ENCODE measurements at places on chromosomes 11 and 22. TPM values are rescaled to one million over a fixed set of nuclear protein-coding genes. Genes with fewer than 3 reads are reported as not detected.

Gene SLC39A13
- total RNA-seq, result 11.1 TPM

Gene BIRC3
- total RNA-seq, result 1.6 TPM

Gene FDXACB1
- 1.1 TPM for total RNA-seq

Gene TSSK2
- not detected for total RNA-seq

Gene RFPL2
- total RNA-seq, result not detected

Gene ALDH3B2
- not detected for total RNA-seq

DNA sequence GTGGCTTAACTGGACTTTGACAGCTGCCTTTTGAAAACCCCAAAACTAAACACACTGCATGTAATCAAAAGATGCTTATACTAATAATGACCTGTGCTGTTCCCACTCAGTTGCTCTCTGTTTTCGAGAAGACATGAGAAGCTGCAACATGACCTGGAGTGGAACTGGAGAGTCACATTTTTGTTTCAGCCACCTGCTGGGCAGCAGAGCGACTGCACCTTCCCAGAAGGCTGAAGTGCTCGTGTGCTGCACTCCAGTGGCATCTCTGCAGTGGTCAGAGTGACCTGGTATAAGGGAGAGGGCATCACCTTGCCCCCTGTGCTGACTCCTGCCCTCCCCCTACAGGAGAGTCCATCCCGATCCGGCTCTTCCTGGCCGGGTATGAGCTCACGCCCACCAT lies 8.6 kb downstream of the THYN1 start:
- H3K27ac ChIP-seq, result no peak overlapping the region
- peaks cover 7% of the 10 kb centered on the region for H3K36me3 ChIP-seq
- no peaks in the 10 kb centered on the region for H3K27me3 ChIP-seq

DNA sequence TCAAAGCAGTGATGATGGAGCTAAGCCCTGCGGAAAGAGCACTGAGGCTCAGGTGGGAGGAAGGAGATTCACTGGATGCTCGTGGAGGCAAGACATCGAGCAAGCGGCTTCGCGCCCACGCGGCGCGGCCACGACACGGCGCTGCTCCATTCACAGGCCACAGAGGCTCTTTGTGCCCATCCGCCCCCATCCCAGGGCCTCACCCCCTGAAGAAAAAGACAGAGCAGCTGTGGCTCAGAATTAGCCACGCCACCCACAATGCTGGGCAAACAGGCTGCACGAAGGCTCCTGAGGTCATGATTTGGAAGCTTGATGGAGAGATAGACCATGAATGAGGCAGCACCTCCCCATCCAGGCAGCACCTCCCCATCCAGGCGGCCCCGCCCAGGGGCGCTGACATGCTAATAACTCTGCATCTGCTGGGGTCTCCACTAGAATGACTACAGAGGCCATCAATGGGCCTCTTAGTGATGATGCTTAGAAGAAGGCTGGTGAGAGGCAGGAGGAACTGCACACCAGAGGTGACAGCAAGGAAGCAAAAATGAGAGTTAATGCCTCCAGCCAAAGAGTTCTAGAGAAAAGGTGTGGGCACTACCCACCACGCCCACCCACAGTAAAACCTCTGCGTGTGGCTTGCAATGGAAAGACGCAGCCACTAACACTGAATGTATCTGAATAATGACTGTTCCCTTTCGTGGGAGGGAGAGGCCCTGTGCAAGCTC lies 43.5 kb downstream of the MYH9 start:
- H3K27ac ChIP-seq, result peak overlapping the region; percentile 33
- no peak for DNase-seq
- H3K27me3 ChIP-seq, result no peaks in the 10 kb centered on the region
- peaks cover 61% of the 10 kb centered on the region for H3K4me1 ChIP-seq
- H3K36me3 ChIP-seq, result peaks cover 15% of the 10 kb centered on the region

DNA sequence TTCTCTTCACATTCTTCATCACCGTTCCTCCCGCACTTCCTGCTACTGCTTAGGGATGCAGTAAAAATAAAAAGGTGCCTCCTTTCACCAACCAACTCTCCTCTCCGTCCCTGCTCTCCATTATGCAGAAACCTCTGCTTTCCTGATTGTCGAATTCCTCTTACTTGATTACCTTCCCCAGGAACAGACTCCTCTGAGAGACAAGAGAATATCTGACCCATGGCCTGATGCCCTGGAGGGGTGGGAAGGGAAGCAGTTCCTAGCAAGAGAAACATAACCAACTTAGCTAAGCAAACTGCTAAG lies 80.9 kb downstream of the TRIM29 start:
- no peaks in the 10 kb centered on the region for H3K27me3 ChIP-seq
- no peak overlapping the region for H3K27ac ChIP-seq

- no peaks in the 10 kb centered on the region for H3K27me3 ChIP-seq
- no peak overlapping the region for H3K4me3 ChIP-seq
- H3K36me3 ChIP-seq, result no peaks in the 10 kb centered on the region
- no peaks in the 10 kb centered on the region for H3K4me1 ChIP-seq
- no peak for DNase-seq
These were observed 61.1 kb downstream of the IRAG1 start for GRCh38 chr11:10632483-10632882.

DNA sequence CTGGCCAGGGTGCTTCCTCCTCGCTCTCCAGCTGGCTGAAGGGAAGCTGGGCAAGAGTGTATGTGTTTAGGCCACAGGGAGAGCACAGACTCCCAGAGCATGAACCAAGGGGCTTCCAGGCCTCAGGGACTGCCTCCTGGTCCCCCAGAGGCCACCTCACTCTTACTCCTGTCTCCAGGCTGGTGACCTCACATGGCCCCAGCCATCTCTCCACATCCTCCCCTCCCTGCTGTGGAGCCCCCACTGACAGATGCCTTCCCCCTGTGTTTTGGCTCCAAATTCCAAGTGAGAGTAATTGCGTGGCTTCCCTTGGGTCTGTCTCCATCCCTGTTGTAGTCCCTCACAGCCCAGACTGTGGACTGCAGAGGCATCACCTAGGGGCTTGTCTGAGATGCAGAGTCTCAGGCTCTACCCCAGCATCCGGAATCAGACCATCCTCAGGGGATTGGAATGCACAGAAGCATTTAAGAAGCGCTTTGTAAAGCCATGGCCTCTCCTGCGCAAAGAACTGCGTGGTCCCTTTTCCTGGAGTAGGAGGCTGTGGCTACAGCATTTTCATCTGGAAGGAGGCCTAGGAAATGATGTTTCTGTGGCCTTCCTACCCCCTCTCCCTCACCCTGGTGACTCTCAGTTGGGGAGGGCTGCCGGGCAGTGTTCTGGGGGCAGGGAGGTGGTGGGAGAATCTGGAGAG lies 91.1 kb downstream of the ATXN10 start:
- DNase-seq, result no peak
- H3K27me3 ChIP-seq, result no peaks in the 10 kb centered on the region
- no peak overlapping the region for H3K4me3 ChIP-seq

DNA sequence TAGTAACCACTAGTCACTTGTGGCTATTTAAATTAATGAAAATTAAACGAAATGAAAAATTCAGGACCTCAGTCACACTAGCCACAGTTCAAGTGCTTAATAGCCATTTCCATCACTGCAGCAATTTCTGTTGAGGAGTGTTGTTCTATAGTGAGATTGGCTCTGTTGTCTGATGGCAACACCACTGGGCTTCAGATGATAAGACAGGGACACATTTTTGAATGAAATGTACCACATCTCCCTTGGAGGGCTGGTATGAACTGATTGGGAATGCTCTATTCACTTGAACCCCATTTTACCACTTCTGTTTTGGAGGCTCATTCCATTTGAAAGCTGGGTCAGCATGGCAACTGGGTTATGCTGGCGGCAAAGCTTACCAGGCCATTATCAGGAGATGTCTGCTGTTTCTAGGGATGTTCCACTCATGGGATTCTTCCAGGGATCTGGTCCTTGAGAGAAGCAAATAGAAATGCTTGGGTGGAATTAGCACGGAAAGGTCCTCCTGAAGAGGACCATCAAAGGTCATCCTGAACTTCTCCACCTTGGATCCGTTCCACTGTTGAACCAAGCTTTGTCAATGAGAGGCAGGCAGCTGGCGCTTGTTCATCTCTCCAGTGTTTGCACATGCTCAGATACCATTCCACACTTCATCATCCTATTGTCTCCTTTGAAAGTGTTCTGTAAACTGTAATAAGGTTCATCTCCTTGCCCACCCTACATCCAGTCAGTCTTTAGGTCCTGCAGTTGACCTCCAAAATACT lies 7.6 kb downstream of the AMOTL1 start:
- peak; percentile 37 for DNase-seq
- no peak overlapping the region for H3K4me3 ChIP-seq
- H3K27me3 ChIP-seq, result no peaks in the 10 kb centered on the region
- H3K4me1 ChIP-seq, result no peaks in the 10 kb centered on the region

- H3K36me3 ChIP-seq, result no peaks in the 10 kb centered on the region
- H3K27me3 ChIP-seq, result no peaks in the 10 kb centered on the region
- H3K4me3 ChIP-seq, result peak overlapping the region; percentile 93
- DNase-seq, result peak; percentile 43
- H3K27ac ChIP-seq, result peak overlapping the region; percentile 84
These were observed 697 bp upstream of the PAFAH1B2 start for GRCh38 chr11:117143390-117143789.

GRCh38 chr11:34840736-34841386 lies 75.3 kb downstream of the APIP start:
- no peak overlapping the region for H3K4me3 ChIP-seq
- no peaks in the 10 kb centered on the region for H3K4me1 ChIP-seq
- H3K36me3 ChIP-seq, result no peaks in the 10 kb centered on the region
- H3K27ac ChIP-seq, result no peak overlapping the region

GRCh38 chr11:73017024-73017751 lies 124.9 kb downstream of the FCHSD2 start:
- H3K36me3 ChIP-seq, result no peaks in the 10 kb centered on the region
- no peak overlapping the region for H3K27ac ChIP-seq
- no peak for DNase-seq
- no peaks in the 10 kb centered on the region for H3K4me1 ChIP-seq
- no peaks in the 10 kb centered on the region for H3K27me3 ChIP-seq

- no peak overlapping the region for H3K4me3 ChIP-seq
- peaks cover 7% of the 10 kb centered on the region for H3K27me3 ChIP-seq
- H3K36me3 ChIP-seq, result no peaks in the 10 kb centered on the region
- DNase-seq, result no peak
- no peak overlapping the region for H3K27ac ChIP-seq
- no peaks in the 10 kb centered on the region for H3K4me1 ChIP-seq
These were observed 51.4 kb downstream of the GRIK4 start for GRCh38 chr11:120562806-120563425.

GRCh38 chr11:30392221-30392784 lies 69.4 kb downstream of the ARL14EP start:
- H3K27me3 ChIP-seq, result no peaks in the 10 kb centered on the region
- H3K4me1 ChIP-seq, result no peaks in the 10 kb centered on the region
- no peak overlapping the region for H3K27ac ChIP-seq
- peak overlapping the region; percentile 9 for H3K4me3 ChIP-seq
- no peaks in the 10 kb centered on the region for H3K36me3 ChIP-seq

- H3K27me3 ChIP-seq, result no peaks in the 10 kb centered on the region
- no peak overlapping the region for H3K27ac ChIP-seq
- H3K4me1 ChIP-seq, result no peaks in the 10 kb centered on the region
- no peaks in the 10 kb centered on the region for H3K36me3 ChIP-seq
- H3K4me3 ChIP-seq, result no peak overlapping the region
These were observed 530.5 kb upstream of the CCDC90B start for GRCh38 chr11:83816572-83817187.

DNA sequence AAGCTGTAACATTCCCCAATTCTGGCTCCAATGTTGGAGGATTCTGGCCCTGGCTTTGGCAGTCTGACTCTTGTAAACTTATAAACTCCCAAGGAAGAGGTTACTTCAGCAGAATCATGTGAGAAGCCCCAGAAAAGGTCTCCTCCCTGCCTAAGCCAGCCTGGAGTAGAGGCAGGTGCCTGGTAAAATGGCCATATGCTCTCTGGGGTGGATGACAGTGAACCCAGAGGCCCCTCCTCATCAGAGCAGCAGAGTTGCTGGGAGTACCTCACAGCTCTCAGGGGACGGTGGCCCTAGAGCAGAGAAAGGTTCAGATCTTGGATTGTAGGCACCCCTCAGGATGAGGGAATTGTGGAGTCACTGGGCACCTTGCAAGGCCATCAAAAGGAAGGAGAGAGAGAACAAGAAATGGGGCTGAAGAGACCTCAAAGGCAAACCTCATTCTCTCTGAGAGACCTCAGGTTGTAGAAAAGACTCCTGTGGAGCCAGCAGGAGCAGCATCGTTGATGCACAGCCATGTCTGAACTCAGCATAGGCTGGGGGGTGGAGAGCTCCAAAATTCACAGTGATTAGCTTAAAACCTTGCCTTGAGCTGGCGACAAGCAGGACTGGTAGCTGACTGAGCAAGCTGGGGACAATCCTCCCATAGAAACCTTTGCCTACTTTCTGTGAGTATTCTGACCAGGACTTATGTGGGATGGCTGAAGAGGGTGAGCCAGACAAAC lies 4.9 kb upstream of the P2RY6 start:
- no peak overlapping the region for H3K4me3 ChIP-seq
- H3K4me1 ChIP-seq, result no peaks in the 10 kb centered on the region
- no peak for DNase-seq
- no peaks in the 10 kb centered on the region for H3K27me3 ChIP-seq
- H3K36me3 ChIP-seq, result no peaks in the 10 kb centered on the region

DNA sequence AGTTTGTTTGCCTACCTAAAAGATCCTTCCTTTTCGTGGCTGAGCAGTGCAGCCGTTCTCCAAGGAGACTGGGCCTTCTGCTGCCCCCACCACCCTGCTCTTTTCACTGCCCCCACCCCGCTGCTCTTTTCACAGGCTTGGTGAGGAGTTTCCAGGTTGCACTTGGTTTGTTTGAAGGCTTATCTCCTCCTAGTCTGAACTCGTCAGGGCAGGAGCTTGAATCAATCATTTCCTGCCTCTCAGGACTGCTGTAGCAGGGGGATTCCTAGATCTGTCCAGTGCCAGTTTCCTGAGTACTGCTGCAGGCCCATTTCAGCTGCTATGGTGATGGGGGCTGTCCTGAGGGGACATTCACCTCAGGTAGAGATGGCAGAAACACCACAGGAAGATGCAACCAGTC lies 10.0 kb downstream of the MED15 start:
- H3K27ac ChIP-seq, result no peak overlapping the region
- no peaks in the 10 kb centered on the region for H3K36me3 ChIP-seq
- no peak overlapping the region for H3K4me3 ChIP-seq
- no peaks in the 10 kb centered on the region for H3K27me3 ChIP-seq

DNA sequence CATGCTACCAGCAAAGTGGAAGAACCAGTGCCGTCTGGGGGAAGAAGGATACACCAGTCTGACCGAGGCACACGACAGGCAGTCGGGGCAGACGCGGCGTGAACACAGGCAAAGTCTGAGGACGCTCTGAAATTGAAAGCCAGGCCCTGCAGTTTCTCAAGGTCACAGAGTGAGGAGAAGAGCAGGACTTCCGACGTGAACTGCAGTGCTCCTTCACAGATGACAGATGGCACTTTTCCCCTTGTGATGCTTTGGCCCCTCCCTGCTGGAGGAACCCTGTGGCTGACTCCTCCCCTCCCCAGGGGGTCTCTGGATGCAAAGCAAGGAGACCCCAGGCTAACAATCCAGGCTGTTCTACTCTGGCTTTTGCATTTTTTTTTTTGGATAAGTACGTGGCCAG lies 19.6 kb upstream of the JAM3 start:
- no peaks in the 10 kb centered on the region for H3K27me3 ChIP-seq
- no peak overlapping the region for H3K4me3 ChIP-seq
- no peak for DNase-seq
- H3K36me3 ChIP-seq, result no peaks in the 10 kb centered on the region

DNA sequence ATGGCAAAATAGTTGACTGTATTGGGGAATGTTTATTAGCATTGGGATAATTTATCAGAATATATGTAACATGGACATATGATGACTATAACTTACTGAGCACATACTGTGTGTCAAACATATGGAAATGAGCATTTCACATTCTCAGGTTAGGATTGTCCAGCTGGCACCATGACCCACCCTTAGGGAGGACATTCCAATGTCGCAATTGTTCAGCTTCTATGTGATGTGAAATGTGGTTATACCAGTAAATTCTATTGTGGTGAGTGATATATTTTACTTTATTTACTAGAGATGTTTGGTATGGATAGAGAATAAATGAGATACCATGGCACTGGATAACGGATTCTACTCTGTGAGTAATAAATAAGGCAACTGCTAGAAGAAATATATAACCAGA lies 50.4 kb downstream of the OR4A47 start:
- DNase-seq, result no peak
- H3K4me3 ChIP-seq, result no peak overlapping the region
- H3K4me1 ChIP-seq, result no peaks in the 10 kb centered on the region
- no peaks in the 10 kb centered on the region for H3K36me3 ChIP-seq
